Hepatocyte (in vitro differentiated cells): ENCODE measurements at places on chromosomes 4 and X. TPM values are rescaled to one million over a fixed set of nuclear protein-coding genes. Genes with fewer than 3 reads are reported as not detected.

The ABCG2 gene
- 10.0 and 11.6 TPM in 2 replicates for total RNA-seq

The SMIM31 gene
- 0.43 and 0.44 TPM in 2 replicates for total RNA-seq

The PPARGC1A gene
- 16.6 and 18.7 TPM in 2 replicates for total RNA-seq

The MYOZ2 gene
- total RNA-seq, result 0.10 and 0.16 TPM in 2 replicates

The ODAPH gene
- total RNA-seq, result 0.48 and 0.60 TPM in 2 replicates

The ADH7 gene
- not detected in 2 replicates for total RNA-seq

The RAB40AL gene
- total RNA-seq, result 1.2 TPM in 1 of 2 replicates, not detected in the other

The ACE2 gene
- total RNA-seq, result 47.8 and 49.9 TPM in 2 replicates

The COL25A1 gene
- 1.9 and 3.3 TPM in 2 replicates for total RNA-seq

The CACNA1F gene
- 0.04 and 1.6 TPM in 2 replicates for total RNA-seq

The MAGEA4 gene
- not detected in 2 replicates for total RNA-seq

The SLC2A9 gene
- total RNA-seq, result 2.7 and 6.2 TPM in 2 replicates

The GPR50 gene
- not detected in 2 replicates for total RNA-seq

The MSN gene
- 59.0 and 73.0 TPM in 2 replicates for total RNA-seq

The PITX2 gene
- 80.5 and 99.2 TPM in 2 replicates for total RNA-seq

The GBA3 gene
- total RNA-seq, result 30.5 and 34.2 TPM in 2 replicates

The UGT2A3 gene
- total RNA-seq, result 112 and 126 TPM in 2 replicates

The CCNA2 gene
- total RNA-seq, result 15.3 and 21.6 TPM in 2 replicates

The SEC24D gene
- total RNA-seq, result 88.1 and 97.4 TPM in 2 replicates

The NDST3 gene
- total RNA-seq, result 1.3 and 1.7 TPM in 2 replicates

The LRIT3 gene
- 0.13 and 0.24 TPM in 2 replicates for total RNA-seq

The UCP1 gene
- total RNA-seq, result not detected in 2 replicates

The FABP2 gene
- total RNA-seq, result 6.3 and 10.7 TPM in 2 replicates

The CSAG3 gene
- not detected in 2 replicates for total RNA-seq

The HSFX3 gene
- not detected in 2 replicates for total RNA-seq

The MID1 gene
- total RNA-seq, result 21.1 and 23.0 TPM in 2 replicates

The RBM46 gene
- total RNA-seq, result 0.07 TPM in 1 of 2 replicates, not detected in the other

The GABRG1 gene
- not detected in 2 replicates for total RNA-seq

The ZMAT1 gene
- total RNA-seq, result 2.5 and 4.1 TPM in 2 replicates

The ERCC6L gene
- total RNA-seq, result 1.5 and 2.5 TPM in 2 replicates

The DGAT2L6 gene
- not detected in 2 replicates for total RNA-seq

The PPEF2 gene
- not detected in 2 replicates for total RNA-seq
